ENCODE measurements at places on chromosomes 11 and 22. TPM values are rescaled to one million over a fixed set of nuclear protein-coding genes. Genes with fewer than 3 reads are reported as not detected.
A peak's percentile ranks its signal among the peaks of the same experiment; 100 is the strongest.

Gene TMEM191C
- total RNA-seq: not detected

Gene ZNF280B
- total RNA-seq: 1.6 TPM

Gene PLET1
- not detected for total RNA-seq

Gene LGALS12
- not detected for total RNA-seq

GRCh38 chr11:66011785-66012303, at the start of gene CST6:
CST6 (plus strand) TSS chr11:66012008; CDS start chr11:66012045, 37 bp downstream.
- no peak for DNase-seq

GRCh38 chr11:15113381-15113780, 1.3 kb upstream of the INSC start:
- no peak for DNase-seq

DNA sequence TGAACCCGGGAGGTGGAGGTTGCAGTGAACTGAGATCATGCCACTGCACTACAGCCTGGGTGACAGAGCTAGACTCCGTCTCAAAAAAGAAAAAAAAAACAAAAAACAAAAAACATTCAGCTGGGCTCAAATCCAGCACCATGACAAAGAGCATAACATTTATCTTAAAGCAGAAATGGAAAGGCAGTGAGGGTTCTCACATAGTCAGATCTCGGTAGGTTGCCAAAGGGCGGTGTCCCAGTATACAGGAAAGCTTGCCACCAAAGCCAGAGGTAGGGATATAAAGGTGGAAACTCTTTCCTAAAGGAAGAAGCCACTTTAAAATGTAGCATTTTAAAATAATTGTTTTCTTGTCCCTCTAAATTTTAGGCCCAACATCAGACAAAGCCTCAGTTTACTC, 22.4 kb upstream of the CAPRIN1 start:
- no peak for DNase-seq

GRCh38 chr11:28819741-28820140, 711.6 kb downstream of the METTL15 start:
- no peak for DNase-seq

DNA sequence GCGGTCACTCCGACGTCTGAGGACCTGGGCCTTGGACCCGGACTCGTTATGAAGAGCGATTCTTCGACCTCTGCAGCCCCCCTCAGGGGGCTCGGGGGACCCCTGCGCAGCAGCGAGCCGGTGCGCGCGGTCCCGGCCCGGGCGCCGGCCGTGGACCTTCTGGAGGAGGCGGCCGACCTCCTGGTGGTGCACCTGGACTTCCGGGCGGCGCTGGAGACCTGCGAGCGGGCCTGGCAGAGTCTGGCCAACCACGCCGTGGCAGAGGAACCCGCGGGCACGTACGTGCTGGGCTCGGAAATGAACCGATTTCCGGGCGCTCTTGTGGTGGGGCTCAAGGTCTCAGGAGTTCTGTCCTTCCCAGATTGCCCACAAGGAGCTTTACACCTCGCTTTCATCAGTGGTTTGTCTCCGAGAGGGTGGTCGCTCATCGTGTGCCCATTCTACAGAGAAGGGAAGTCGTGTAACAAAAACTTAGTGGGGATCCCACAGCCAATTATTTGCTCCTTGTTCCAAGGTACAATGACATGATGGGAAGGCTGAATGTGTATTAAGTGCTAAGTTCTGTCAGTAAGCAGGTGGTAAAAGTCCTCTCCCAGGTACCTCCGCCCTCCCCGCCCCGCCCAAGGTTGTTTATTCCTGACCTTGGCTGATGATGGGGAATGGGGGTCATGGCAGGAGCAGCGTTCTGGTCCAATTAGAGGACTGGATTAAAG, 695 bp downstream of the PEX26 start:
- DNase-seq: peak; percentile 37

- DNase-seq: no peak
Observed at GRCh38 chr22:37387793-37388192, 39.5 kb downstream of the ELFN2 start.

DNA sequence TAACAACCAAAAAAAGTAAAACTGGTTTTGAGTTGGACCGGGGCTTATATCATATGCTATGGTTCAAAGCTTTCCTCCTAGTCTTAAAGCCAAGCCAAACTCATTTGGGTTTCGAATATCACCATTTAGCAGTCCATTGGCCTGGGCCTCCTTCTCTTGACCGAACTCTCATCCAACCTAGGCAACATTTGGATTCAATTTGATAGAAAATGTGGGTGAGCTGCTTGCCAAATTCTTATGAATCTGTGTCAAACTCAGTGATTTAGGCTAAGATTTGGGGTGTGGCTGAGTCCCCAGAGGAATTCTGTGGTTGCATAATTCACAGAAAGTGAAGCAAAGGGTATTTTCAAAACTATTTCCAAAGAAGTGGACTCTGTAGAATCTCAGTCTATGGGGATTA, 83.7 kb downstream of the BLID start:
- no peak for DNase-seq

All from Caki2 (cell line).